CD4-positive, alpha-beta T cell treated with Interleukin-1 beta for 1 hour (primary cell): ENCODE measurements at places on chromosomes 16 and 17.

GRCh38 chr16:8733849-8734540 is 59.6 kb downstream of the ABAT start:
- no peak for DNase-seq

GRCh38 chr17:9977180-9977575 is 72.1 kb upstream of the RCVRN start:
- DNase-seq: no peak

DNA sequence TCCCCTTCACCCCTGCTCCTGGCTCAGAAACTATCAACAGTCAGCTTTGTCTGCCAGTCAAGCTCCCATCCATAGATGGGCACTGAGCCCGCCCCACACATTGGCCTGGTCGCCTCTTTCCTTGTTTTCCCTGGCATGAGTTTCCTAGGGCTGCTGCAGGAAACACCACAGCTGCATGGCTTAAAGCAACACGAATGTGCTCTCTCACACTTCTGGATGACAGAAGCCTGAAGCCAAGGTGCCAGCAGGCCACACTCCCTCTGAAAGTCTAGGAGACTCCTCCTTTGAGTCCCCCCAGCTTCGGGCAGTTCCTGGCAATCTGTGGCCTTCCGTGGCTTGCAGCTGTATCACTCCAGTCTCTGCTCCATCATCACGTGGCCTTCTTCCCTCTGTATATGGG is 69.9 kb downstream of the TBC1D16 start:
- DNase-seq: no peak

- DNase-seq: no peak
These were observed 23.9 kb upstream of the CDH8 start for GRCh38 chr16:62060089-62060488.

GRCh38 chr16:58265480-58266052 is 29.3 kb downstream of the PRSS54 start:
- peak; percentile 28 for DNase-seq

DNA sequence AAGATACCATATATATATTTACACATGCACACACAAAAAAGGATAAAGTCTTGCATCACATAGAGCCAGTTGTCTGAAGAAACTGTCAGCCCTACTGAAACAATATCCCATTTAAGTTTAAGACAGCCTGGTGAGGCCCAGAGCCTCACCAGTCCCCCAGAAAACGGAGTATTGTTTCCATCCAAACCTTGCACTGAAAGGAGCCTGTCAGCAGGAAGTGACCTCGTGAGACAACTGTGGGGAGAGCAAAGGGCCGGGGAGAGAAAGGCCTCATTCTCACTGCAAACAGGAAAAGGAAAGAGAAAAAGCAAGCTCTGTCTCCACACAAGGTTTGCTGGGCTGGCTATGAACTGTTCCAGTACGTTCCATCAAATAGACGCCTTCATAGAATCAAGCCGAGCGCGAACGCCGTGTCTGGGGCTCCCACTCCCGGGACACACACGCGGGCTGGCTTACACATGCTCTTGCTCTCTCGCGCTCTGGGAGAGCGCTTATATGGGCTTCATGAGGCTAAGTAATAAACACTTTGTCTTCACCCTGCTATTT is 44.4 kb upstream of the ZFHX3 start:
- DNase-seq: no peak

- no peak for DNase-seq
These were observed 59.7 kb downstream of the B9D1 start for GRCh38 chr17:19302791-19303331.

DNA sequence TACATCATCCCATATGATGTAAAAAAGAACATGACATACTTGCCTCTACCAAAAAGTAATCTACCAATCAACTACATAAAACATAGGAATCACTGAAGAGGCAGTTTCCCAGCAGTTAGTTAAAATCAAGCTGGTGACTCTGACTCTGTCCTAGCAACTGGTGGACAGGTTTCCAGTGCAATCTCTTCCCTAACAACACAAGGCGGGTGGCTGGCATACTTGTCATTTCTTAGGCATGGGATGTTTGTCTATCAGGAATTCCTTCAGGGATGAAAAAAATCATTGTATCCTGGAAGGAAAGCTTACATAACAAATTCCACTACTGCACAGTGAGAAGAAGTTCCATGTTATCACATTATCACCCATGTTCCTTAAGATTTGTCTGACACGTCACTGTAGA is 50.9 kb downstream of the HELZ start:
- no peak for DNase-seq
